ENCODE measurements at places on chromosomes 1 and 21.

DNA sequence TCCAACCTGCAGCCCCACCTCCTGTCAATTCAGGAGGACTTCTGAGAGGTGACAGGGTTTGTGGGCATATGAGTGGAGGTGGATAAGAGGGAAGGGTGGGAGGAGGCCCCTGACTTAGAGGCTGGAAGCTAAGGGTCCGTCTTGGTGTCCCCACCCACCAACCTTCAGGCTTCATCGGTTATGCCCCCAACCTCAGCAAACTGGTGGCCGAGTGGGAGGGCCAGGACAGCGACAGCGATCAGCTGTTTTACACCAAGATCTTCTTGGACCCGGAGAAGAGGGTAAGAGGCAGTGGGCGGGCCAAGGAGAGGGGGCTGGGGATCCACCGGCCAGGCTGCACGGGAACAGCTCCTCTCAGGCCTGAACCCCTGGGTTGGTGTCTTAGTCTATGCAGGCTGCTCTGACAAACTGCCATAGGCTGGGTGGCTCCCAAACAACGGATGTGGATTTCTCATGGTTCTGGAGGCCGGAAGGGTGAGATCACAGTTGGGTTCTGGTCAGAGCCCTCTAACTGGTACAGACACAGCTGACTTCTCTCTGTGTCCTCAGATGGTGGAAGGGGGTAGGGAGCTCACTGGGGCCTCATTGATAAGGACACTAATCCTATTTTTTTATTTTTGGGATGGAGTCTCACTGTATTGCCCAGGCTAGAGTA is 18.1 kb downstream of the PLOD1 start:
- DNase-seq, result no peak

DNA sequence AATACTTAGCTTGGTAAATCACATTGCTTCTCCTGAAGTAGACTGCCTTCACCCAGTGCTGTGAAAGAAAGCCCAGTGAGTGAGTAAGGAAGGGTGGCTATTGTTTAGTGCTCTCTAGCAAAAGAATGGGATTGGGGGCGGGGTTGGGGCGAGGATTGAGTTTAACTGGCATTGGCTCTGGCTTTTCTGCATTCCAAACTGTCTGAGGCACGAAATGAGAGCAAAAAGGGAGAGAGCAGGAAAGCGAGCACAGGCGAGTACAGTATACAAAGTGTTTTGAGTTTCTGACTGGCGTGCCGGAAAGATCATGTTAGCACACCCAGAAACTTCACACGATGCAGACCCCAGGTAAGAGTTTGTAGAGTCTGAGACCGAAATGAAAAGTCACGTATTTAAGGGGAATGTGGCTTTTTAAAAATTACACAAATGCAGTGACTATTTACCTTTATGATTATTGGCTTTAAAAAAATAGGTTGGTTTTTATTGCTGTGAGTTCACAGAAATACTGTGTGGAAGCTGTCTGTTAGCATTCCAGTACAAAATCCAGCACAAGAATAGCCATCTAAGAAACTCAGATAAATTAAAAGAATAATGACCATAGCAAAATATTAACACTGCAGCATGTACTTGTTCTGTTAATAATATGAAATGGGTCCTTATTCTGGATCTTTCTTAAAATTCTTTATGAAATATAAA is 155.4 kb downstream of the CLEC20A start:
- no peak for DNase-seq

GRCh38 chr1:9459816-9460407 is 79.4 kb upstream of the SLC25A33 start:
- no peak for DNase-seq

- DNase-seq, result no peak
Measured at GRCh38 chr1:93827633-93828366, 51.2 kb downstream of the DNTTIP2 start.

- no peak for DNase-seq
Measured at GRCh38 chr1:231124746-231125145, 37.1 kb upstream of the TRIM67 start.

DNA sequence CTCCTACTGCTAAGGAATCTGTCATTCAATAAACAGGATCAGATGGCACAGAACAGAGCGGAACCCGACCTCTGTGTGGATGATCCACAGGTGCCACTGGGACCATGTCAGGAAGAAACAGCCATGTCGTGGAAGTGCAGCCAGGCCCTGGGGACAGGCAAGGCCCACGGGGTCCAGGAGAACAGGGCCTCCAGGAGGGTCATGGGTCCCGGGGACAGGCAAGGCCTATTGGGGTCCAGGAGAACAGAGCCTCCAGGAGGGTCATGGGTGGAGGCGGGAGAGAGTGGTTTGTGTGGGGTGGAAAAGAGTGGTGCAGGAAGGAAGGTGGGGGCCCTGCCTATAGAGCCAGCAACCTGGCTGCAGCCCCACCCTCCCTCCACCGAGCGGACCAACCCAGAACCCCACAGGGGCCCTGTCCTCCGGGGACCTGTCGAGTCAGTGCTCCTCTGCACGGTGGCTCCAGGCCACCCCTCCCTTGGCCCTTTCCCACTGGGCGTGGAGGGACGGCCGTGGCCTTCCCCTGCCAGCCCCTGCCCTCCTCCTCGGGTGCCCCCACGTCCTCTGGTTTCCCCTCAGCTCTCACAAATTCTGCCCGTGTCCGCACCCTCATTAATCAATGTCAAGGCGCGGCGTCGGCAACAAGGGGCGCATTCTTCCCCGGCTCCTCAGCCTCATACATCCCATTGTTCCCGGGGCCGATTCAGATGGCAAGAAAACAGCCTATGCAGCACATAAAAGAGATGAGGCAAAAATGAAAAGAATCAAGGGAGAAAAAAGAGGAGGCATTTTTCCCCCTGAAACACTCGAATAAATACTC is 146.4 kb downstream of the PRDM16 start:
- no peak for DNase-seq

DNA sequence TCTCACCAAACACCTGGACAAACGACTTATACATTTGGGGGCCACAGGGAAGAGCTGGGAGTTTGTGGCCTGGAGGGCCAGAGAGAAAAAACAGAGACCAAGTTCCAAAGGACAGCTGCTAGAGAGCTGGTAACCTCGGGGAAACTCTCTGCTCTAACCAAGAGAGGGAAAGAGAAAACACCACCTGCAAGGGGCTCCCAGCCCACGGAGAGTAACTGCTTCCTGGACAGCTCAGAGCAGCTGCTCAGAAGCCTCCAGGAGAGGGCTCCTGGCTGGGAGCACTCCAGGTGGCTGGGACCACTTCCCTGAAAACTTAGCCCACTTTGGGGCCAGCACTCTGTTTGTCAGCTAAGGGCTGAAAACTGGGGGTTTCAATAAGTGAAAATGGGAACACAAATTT is 154.8 kb upstream of the GRIK3 start:
- DNase-seq, result no peak

GRCh38 chr1:108679586-108680213 is 12.4 kb upstream of the PRPF38B start:
- DNase-seq, result no peak

DNA sequence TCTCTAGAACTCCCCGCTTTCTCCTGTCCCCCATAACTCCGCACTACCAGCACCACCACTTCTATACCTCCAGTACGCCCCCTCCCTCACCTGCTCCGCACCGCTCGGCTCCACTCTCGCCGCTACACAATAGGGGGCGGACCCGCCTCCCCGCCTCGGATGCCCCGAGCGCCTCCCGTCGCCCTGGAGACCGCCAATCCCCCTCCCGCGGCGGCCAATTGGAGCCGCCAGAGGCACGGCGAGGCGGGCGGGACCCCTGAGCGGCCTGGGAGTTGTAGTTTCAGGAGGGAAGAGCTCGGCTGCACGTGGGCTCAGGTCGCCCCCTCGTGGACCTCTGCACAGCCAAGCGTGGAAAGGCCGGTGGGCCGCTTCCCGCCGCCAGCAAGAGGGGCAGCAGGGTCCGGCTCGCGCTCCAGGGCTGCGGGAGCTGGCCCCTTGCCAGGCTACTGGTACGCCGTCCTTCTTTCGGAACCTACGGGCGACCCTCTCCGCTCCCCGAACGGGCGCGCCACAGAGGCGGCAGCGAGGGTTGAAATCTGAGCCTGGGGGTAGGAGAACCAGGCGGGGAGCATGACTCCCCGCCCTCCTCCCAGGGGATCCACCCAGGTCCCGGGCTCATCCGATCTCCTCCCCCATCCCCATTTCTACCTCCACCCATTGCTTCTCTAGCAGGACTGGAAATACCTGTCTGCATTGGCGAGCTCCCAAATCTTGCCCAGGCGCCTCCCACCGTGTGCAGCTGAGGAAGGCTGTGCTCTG is at the start of gene IGSF9:
Gene IGSF9, minus strand, starts transcription at position 131 of the 759 bp plus-strand sequence. CDS start 2,159 bp downstream, outside the sequence.
- peak; percentile 60 for DNase-seq

- DNase-seq, result no peak
Measured at GRCh38 chr1:193417403-193417802, 231.0 kb upstream of the B3GALT2 start.

DNA sequence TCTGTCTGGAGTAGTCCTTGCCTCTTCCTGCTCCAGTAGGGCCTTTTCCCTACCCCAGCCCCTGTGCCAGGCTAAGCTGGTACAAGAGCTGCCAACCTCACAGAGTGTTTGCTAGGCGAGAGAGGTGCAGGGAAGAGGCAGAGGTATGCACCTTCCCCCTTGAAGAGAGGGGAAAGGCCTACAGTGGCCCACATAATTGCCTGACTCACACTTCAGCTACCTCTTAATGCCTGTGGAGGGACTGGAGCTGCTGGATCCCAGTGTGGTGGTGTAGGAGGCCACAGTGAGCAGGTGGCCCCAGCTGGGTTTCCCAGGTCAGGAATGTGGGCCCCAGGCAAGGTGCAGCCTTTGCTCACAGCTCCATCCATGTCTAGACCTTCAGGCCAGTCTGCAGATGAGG is 3.3 kb upstream of the CCDC28B start:
- no peak for DNase-seq

DNA sequence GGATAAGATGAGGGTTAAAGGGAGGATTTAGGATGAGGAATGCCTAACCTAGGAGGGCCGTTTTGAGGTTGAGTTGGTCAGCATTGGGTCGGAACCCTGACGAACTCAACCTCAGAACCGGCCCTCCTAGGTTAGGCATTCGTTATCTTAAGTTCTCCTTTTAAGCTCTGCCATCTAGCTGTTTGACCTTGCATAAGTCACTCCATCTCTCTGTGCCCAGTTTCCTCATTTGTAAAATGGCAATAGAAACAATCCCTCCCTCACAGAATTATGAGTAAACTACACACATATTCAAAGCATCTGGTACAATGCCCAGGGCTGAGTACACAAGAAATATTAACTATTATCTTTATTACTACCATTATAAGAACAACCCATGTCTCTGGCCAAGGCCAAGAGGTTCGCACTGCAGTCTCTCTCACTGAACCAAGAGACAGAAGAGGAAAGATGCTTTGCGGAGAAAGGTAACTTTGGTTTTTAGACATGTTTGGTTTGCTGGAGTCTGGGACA is 4.8 kb downstream of the ABCB10 start:
- DNase-seq, result no peak

GRCh38 chr1:231422798-231423309 is 767 bp upstream of the EGLN1 start:
- no peak for DNase-seq

DNA sequence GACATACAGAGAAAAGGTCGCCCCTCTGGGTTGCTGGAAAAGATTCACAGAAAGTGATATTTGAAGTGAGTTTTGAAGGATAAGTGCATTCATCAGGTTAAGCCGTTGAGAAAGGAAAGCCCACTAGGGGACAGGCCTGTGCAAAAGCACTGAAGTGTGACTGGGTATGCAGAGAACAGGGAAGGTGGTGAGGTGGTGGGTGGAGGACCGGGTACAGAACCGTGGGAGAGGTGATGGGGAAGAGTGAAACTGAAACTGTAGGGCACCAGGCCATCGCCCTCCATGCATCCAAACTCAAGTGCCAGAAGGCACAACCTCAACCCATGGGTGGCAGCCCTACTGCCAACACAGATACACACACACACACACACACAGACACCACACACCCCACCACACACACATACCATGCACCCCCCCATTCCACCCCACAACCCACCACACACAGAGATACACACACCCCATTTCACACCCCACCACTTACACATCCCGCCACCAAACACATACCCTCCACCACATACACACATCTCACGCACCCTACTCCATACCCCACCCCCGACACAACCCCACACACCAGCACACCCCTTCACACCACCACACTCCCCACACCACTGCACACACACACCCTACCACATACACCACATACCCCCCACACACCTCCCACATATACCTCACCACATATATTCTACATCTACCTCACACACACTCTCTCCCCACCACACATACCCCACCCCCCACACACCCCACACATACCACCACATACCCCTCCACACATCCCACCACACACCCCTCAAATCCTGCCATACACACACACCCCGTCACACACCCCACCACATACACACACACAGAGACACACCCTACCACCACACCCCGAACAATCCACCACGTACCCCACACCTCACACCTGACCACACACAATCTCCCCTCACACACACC is 59.0 kb downstream of the TSEN15 start:
- DNase-seq, result no peak

DNA sequence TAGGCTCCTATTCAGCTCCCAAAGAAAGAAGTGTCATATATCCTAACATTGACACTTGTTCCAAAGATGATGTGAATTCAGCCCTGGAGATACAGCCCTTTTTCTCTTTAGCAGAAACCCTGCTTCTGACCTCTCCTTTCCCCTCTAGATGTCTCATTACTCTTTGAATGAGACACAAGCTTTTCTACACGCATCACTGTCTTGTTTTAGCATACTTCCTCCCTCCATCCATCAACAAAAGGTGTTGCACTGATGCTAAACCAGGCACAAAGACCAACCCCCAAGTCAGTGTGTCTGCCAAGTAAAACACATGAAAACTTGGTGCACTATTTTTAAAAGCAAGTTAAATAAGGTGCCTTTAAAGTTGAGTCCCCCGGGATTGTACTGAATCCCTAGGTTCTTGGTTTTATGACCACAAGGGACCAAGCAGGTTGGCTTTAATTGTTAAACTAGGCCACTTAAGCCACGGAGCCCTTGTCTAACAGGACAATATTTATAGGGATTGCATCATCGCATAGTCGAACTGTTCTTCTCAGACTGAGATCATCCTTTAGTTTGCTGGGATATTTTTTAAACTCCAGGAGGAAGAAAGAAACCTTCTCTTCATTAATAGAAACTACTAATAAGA is 101.0 kb upstream of the GUCA2B start:
- no peak for DNase-seq

- no peak for DNase-seq
Measured at GRCh38 chr1:228361314-228362140, 45.1 kb downstream of the TRIM11 start.

- no peak for DNase-seq
Measured at GRCh38 chr21:33057385-33057940, 12.5 kb upstream of the OLIG1 start.

Measured in stimulated activated CD4-positive, alpha-beta T cell treated with anti-CD3 and anti-CD28 coated beads, Interleukin-1b, Interleukin-23, amount 100 ng/mL, for 1 hour (primary cell).